ENCODE measurements at places on chromosomes 3 and 15.
A peak's percentile ranks its signal among the peaks of the same experiment; 100 is the strongest.

GRCh38 chr3:108408883-108409799 is 101.3 kb downstream of the MYH15 start:
- DNase-seq = no peak

DNA sequence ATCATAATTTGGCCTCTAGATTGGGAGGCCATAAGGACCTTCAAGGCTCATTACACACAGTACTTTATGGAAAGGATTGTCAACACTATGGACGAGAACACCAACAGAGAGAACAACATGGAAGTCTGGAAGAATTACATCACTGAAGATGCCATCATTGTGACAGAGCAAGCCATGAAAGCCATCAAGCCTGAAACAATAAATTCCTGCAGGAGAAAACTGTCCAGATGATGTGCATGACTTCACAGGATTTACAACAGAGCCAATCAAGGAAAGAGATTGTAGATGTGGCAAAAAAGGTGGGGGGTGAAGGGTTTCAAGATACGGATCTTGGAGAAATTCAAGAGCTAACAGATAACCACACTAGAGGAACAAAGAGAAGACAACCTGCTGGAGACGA is 15.9 kb downstream of the IL17RB start:
- no peak for DNase-seq

DNA sequence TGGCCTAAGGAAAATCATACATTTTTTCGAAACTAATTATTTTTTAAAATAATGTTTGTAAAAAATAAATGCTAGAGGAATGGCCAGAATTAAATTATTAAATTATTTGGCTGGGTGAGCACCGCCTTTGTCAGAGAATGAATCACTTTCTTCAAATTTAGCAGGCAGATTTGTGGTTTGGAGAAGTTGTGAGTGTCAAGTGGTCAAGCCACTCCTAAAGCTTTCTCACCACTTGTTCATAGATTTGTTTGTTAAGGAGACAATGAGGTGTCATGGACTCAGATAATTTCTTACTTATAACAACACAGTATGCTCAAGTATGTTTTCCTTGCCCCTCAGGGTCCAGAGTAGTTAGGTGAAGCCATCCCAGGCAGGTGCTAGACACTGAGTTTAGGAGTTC is 196.2 kb downstream of the TUSC7 start:
- DNase-seq = no peak

DNA sequence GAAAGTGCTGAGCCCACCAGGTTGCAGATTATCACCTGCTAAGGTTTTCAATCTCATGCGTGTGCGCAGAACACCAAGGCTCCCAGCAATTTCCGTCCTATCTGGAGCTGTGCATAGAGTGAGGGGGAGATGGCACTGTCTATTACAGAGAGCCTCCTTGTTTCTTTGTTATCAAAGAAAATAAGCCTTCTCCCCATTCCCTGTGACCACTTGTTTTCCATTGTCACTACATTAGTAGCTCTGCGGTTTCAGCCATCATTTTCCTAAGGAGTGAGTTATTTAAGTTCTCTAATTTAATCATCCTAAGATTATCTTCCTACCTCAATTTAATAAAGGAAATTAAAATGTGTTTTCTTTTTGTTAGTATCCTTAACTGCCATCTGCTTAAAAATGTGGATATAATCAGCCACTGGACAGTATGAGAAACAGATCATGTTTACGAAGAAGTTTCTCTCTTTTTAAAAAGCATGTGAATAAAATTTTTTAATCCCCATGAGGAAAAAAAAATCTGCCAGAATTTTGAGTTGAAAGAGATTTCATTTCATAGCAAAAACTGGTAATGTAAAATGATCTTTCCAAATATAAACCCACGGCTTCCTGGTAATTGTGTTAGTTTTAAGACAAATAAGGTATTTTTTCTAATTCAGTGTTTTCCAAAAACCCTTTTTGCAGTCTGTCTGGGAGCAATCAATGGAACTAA is 172.3 kb upstream of the UBE2E1 start:
- no peak for DNase-seq

DNA sequence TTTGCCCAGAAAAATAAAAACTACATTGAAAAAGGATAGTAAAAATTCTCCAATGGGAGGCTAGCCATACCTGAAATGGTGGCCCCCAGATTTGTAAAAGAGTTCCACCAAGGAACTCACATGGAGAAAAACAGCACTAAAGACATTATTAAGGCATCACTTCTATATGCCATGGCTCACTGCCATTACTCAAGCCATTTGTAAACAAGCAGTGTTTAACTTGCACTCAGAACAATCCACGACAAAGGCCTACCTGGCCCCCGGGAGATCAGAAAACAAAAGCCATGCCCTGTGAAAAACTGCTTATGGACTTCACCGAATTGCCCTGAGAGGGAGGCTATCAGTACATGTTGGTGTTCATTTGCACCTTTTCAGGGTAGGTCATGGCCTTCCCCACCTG is 19.6 kb downstream of the CCR8 start:
- DNase-seq = peak; percentile 45

DNA sequence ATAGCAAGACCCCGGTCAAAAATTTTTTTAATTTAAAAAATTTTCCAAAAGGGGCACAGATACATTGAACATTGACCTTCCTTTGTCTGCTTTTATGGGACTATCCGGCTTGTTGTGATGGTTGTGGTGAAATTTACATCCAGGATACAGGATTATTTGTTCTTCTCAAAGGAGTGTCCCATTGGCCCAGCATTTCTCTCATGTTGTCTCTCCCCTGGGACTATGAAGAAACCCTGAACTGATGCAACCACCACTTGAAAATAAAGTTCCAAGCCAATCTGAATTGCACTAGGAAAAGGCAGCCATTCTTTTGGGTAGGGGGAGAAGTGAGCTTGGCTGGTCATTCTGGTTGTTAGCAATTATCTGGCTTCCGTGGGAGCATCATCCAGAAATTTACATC is 58.4 kb downstream of the PPARG start:
- DNase-seq = no peak

DNA sequence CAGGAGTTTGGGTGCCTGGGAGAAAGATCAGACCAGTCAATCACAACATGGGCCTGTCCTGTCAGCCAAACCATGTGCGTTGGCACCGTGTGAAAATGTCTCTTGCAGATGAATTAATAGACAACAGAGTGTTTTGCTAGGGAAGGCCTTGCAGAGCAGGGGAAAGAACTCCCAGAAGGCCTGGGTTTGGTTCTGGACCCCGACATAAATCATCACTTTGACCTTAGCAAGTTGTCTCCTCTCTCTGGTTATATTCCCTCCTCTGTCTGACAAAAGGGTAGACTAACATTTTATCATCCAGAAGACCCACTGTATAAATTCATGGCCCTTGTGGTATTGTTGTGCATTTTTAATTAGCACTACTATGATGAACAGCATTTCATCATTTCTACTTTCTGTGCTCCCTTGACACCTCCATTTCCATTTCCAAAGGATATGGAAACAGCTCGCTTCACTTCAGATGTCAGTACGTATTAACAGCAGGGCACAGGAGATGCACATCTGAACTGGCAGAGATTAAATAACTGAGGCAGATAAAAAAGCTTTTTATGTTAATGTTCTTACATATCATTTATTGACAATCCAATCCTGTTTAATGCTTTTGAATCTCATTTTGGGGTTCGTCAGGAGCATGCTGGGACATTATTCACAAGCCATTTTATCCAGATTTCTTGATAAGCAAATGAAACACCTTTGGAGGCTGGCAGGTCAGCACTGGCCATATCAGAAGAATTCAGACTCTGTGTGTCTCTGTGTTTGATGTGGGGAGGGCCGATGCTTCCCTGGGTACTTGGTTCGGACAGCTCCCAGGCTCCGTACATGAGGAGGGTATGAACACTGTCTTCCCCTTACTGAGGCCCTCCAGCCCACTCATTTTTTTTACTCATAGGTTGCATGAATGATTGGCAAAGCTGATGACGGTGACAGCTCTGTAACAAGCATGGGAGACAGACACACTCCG is 28.2 kb upstream of the IL12A start:
- DNase-seq = no peak

DNA sequence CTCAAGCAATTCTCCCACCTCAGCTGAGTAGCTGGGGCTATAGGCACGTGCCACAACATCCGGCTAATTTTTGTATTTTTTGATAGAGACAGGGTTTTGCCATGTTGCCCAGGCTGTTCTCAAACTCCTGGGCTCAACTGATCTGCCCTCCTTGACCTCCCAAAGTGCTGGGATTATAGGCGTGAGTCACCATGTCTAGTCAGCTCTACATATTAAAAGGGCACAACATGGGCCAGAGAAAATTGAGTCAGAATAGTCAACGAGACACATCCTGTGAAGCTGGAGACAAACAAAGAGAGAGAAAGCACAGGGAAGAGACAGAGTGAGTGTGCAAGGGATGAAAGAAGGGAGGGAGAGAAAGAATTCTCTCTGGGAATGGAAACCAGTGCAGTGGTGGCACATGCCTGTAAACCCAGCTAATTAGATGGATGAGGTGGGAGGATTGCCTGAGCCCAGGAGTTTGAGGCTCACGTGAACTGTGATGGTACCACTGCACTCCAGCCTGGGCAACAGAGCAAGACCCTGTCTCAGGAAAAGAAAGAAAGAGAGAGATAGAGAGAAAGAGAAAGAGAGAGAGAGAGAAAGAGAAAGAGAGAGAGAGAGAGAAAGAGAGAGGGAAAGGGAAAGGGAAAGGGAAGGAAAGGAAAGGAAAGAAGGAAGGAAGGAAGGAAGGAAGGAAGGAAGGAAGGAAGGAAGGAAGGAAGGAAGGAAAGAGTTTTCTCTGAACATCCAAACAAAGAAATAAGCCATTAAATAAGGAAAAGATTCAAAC is 107.2 kb upstream of the SLC25A36 start:
- DNase-seq = no peak

DNA sequence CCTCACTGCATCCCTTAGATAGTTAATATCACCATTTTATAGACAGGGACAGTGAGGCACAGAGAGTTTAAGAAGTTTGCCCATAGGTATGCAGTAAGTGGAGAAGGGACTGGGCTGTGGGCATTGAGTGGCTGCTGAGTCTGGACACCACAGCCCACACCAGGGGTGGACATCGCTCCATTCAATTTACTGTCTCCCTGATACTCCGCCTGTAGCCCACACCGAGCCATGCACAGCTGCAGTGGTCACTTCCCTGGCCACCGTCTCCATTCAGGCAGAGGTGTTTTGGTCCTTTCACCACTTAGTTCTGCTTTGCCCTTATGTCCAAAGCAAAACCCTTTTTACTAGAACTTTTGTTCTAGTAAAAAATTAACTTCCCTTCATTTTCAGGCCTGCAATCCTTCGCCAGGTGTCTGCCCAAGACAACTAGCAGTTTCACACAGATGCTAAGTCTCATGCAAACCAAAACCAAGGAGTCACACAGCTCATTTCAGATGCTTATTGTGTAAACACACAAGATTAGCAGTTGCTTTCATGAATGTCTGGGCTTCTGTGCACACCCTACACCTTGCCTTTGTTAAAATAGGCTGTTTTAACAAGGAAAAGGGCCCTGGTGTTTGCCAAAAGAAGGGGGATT is 30.1 kb downstream of the ZNF35 start:
- DNase-seq = no peak

DNA sequence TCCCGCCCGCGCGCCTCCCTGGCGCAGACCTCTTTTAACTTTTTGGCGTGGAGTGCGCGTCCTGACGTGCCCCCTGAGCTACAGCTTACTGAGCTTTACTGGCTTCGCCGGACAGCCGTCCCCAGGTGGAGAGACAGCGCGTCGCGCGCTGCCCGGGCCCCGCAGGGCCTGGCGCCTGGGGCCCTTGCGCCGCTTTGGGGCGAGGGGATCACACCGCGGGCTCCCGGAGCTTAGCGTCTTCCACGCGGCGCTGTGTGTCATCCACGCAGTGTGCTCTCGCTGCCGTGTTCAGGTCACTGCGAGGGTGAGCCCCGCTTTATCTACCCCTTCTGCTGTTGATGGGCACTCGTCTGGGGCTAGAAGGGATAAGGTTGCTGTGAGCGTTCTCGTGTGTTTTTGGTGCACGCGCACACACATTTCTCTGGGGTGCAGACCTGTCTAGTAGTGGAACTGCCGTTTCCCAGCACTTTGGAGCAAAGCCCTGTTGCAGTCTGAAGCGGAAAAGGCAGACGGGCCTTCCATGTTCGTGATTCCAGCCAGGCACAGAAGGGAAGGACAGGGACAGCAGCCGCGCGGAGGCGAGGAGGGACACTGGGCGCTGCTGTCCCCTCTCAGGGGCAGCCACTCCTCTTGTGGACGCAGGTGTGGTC is 33.1 kb upstream of the ALDH1L1 start:
- DNase-seq = no peak

DNA sequence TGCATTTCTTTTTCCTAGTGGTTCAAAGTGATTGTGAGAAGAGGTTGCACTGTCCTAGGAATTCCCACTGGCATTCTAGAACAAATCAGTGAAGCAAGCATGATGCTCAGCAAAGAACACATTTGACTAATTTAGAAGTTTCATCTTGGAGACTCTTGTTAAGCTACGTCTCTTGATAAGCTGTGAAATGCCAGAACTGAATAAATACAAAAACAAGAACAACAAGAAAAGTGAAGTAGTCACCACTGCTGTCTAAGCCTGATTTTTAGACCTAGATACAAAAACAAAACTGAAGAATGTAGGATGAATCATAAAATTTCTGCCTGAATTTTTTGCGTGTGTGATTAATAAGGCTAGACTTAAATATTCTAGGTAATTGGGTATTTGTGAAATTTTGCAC is 1162.4 kb downstream of the TUSC7 start:
- DNase-seq = no peak

- peak; percentile 21 for DNase-seq
These were observed 500.9 kb downstream of the SOX2 start for GRCh38 chr3:182212479-182213076.

DNA sequence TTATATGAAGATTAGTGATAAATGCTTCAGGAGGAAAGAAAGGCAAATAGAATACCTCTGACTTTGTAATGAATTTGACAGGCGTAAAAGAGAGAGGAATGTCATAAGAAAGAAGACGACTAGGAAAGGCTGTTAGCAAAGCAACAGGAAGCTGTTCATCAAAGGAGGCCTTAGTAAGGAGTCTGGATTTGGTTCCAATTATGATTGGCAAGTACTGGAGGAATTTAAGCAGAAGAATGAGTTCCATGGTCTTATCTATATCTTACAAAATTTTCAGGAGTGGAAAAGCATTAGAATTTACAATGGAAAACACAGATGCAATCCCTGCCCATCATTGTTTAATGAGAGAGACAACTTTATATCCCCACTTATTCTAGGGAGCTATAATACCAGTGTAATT is 13.8 kb downstream of the PLSCR1 start:
- DNase-seq = no peak

- DNase-seq = no peak
These were observed 17.7 kb downstream of the SOX2 start for GRCh38 chr3:181729341-181729869.

GRCh38 chr3:128252083-128252482 is 98.8 kb downstream of the EEFSEC start:
- no peak for DNase-seq

- no peak for DNase-seq
These were observed 890.7 kb upstream of the EPHA6 start for GRCh38 chr3:95923496-95924210.

GRCh38 chr15:63612300-63612699 is 15.1 kb downstream of the FBXL22 start:
- DNase-seq = no peak

- DNase-seq = no peak
These were observed 33.5 kb upstream of the MYO5C start for GRCh38 chr15:52329150-52329549.

Measured in NCI-H1092 (cell line).